NCI-H82 (cell line): ENCODE measurements at places on chromosomes 16 and 17.
A peak's percentile ranks its signal among the peaks of the same experiment; 100 is the strongest.

DNA sequence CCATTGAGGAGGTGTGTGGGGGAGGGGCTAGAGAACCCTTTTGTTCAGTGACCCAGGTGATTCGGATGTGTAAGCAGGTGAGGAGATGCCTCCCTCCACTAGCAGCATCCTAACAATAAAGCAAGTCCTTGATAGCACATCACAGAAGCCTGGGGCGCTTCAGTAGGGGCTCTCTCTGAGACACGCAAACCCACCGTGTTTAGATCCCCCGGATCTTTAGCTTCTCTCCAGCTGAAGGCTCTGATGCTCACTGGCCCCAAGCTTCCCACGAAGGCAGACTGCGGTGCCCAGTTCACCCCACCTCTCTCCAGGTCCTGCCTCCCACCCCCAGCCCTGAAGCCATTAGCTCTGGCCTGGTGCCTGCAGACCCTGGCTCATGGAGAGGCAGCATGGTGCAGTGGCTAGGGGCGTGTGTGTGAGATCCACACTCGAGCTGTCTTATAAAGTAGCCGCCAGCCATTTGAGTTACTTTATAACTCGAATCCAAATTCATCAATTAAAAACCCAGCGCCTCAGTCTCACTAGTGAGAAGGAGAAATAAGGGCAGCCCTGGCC, 204.7 kb upstream of the TNRC6C start:
- no peak for DNase-seq

DNA sequence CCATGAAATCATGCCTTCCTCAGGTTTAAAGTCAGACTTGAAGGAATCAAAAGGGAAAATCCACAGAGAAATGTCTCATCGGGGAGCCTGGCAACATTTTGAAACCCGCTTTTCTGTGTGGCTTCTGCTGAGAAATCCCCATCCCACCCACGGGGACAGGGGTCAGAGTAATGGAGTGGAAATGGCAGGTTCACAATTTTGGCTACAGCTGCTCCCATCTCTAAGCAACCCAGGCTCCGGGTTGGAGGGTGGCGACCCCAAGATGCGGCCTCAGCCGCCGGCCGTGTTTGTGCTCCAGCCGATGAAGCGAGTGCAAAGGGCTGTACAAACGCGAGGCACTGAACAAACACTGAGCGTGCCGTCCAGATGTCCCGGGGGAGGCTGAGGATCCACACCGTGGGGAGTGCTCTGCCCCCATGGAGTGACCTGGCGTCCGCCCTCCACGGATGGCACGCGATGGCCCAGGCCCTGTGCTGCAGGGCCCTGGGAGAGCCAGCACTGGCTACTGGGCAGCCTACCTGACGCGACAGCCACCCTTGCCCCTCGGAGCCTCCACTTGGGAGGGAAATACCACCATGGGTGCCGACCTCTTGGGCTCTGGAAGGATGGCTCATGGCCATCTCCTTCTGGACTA, 22.2 kb downstream of the SLC43A2 start:
- no peak for DNase-seq

DNA sequence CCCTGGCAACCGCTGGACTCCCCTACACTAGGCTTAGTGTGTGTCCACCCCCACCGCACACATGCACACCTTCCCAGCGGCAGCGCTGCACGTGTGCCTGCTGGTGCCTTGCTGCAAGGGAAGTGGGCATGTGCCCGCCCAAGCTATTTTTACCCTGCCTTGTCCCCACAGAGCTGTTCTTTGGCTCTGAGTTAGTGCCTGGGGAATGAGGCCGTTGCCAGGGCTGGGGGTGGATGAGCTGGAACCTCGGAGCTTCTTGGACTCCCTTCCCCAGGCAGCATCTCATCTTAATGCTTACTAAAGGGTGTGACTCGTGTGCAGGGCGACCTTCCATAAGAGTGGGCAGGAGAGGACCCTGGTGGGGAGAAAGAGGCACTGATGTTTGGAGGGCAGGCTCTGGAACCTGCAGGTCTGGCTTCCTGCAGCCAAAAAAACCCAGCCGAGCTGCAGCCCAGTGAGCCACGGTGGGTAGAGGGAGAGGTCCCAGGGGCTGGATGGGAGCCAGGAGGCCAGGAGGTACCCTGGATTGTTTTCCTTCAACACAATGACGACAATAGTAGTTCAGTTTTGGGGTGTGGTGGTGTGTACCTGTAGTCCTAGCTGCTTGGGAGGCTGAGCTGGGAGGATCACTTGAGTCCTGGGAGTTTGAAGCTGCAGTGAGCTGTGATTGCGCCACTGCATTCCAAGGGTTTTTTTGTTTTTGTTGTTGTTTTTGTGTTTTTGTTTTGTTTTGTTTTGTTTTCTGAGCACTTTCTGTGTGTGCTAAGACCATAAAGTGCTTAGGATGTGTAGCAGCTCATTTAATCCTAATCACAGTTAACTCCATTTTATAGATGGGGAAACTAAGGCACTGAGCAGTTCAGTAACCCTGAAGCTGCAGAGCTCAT, 119.1 kb downstream of the RAB11FIP4 start:
- DNase-seq: no peak

- DNase-seq: no peak
Measured at GRCh38 chr17:55587608-55588139, 76.4 kb upstream of the SMIM36 start.

GRCh38 chr17:70702683-70703255, 533.4 kb downstream of the KCNJ2 start:
- no peak for DNase-seq

GRCh38 chr17:61116577-61116976, 283.1 kb upstream of the TBX2 start:
- no peak for DNase-seq

- DNase-seq: no peak
Measured at GRCh38 chr17:42803074-42803883, 4.6 kb downstream of the CNTD1 start.

DNA sequence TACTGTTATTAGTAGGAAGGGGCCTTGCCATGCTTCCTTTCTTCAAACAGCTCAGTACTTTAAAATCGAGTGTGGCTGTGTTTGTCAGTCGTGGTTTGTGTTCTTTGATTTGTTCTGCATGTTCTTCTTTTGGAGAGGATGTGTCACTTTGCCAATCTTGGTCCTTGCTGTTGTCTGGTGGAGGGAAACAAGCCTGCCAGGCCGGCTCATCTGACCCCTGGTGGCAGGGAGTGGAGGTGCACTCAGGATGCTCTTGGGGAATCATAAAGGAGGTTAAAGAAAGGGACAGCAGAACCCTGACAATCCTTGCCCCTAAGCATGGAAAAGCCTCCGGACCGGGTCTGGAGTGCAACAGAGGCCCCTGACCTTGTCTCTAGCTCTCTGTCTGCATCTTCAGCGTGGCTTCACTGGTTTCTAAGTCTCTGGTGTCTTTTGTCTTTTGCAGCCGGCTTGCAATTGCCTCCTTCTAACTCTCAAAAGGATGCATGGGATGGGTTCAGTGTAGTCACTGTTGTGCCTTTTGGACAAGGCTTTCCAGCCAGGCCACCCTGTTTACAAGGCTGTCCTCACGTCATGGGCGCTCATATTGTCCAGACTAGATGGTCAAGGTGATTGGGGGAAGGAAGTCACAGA, 135.8 kb downstream of the WWOX start:
- DNase-seq: peak; percentile 71

- DNase-seq: peak; percentile 67
Measured at GRCh38 chr16:53098526-53099317, 43.9 kb downstream of the CHD9 start.

DNA sequence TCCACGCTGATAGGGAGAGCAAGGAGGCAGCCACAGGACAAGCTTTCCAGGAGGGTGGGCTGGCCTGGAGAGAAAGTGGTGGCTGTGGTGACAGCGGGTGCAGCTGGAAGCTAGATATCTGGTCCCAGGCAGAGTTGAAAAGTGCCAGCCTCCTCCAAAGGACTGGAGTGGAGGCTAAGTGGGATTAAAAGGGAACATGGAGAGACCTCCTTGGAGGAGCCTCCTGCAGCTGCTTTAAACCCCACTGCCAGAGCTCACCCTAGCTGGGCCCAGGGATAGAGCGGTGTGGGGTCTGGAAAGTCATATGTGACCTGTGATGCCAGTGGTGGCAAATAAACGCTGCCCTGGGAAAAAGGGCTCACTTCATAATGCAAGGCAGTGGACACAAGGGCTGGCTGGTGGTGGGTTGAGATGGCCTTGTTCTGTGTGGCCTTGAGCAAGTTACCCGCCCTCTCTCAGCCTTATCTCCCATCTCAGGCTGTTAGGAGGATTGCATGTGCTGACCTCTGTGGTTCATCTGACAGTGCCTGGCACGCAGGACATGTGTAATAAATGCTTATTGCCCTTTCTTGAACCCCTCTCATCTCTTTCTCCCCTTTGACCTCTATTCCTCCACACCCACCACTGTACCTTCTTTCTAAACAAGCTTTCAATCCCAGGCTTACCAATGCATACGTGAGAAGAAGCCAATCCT, 61.0 kb upstream of the LGALS9 start:
- no peak for DNase-seq

DNA sequence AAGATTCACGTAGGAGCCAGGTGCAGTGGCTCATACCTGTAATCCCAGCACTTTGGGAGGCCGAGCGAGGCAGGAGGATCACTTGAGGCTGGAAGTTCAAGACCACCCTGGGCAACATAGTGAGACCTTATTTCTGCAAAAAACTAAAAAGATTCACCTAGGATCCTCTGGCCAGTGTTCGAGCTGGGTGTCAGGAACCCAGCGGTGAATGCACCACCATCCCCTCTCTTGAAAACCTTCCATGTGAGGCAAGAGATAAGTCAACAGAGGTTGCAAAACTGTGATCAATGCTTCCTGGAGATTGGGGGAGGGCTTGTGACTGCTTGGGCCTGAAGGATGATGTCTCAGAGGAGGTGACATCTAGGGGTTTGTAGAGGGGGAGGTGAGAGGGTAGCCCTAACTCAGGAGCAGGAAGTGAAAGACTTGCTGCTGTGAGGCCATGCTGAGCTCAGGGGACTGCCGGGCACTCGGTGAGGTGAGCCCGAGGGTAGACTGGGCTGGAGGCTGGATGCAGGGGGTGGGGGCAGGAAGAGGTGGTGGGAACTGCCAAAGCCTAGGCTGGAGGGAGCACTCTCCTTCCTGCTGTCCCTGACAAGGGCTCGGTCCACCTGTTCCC, 11.7 kb downstream of the GJD3 start:
- no peak for DNase-seq

DNA sequence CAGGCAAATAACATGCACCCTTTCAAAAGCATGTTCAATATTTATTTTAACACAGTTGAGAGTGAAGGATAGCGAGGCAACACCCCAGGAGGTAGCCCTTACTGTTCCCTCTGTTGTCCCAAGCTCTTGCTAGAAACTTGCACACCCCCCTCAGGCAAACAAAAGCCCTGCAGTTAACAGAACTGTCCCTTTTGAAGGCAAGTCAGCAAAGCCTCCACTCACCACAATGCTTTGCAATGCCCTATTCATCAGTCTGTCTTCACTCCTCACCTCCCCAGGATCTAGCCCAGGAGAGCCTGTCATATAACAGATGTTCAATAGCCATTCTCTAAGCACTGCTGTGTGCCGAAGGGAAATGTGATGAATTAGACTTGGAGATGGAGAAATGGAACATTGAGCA, 3.5 kb upstream of the CNEP1R1 start:
- peak; percentile 10 for DNase-seq

DNA sequence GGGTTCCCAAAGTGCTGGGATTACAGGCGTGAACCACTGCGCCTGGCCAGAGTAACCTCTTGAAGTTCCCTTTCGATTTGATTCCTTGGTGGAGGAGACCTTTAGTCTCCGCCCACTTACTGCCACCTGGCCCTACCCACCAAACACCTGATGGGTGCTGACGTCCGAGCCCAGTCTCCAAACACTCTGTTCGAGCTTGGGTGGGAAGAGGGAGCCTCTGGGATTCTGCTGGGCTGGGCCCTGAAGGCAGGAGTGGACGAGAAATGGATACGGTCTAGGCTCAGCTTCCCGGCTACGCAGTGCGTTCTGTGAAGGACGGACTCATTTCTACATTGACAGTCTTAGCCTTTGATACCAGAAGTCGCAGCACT, 870 bp upstream of the ITGA3 start:
- no peak for DNase-seq
